LoVo (cell line): ENCODE measurements at places on chromosomes 5 and 9.

- DNase-seq = peak; percentile 53
Observed at GRCh38 chr9:91954841-91955471, 4.9 kb upstream of the ROR2 start.

GRCh38 chr5:43514025-43514424, 923 bp downstream of the C5orf34 start:
- no peak for DNase-seq

DNA sequence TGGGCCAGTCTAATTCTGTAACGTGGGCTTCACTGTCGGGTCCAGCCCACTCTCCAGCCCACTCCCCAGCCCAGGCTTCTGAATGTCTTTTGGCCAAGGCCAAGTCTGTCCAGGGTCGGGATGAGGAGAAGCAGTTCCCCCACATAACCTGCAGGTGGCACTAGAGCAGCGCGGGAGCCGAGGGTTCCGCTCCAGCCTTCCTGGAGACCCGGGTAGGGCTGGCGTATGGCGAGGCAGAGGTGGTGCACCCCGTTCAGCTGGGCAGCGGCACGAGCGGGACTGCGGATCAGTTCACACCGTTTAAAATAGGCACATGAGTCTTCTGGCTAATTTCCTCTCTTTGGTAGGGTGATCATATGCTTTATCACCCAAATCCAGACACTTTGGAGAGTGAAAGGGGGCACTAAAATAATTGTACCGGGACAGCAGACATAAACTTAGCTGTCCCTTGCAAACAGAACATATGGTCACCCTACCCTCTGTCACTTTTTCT, 185.9 kb downstream of the MSX2 start:
- peak; percentile 69 for DNase-seq

DNA sequence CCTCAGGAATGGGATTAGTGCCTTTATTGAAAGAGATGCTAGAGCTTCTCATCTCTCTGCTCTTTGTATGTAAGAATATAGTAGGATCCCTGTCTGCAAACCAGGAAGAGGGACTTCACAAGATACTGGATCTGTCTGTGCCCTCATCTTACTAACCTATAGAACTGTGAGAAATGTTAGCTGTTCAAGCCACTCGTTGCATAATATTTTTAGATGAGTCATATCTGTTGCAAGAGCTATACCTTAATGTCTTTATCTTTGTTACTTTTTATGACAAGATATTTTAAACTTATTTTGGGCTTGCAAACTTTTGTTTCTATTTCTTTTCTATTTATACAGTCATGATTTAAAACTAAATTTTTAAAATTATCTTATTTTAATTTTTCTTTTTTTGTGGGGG, 1296.8 kb upstream of the CDH6 start:
- DNase-seq = peak; percentile 2

GRCh38 chr5:32357658-32358057, 44.9 kb upstream of the MTMR12 start:
- DNase-seq = no peak

DNA sequence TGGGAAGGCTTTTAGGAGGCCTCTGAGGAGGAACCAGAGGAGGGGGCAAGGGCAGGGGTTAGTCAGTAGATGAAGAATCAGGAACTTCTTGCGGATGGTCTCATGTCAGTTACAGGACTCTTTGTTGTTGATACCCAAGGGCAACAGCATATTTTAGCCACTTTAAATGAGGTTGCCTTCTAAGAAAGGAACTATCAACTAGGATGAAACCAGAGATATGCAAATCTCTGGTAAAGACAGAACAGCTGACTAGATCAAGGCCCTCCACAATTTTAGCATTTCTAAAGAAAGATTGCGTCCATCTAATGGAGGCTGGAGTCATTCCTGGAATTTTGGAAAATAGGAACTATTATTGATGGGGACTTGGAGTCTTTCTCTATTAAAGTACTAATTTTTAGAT, 57.7 kb upstream of the KLF4 start:
- DNase-seq = no peak

- DNase-seq = peak; percentile 78
Observed at GRCh38 chr9:78035383-78035993, 3.9 kb upstream of the GNAQ start.

GRCh38 chr9:135136991-135137832, 49.7 kb downstream of the OLFM1 start:
- DNase-seq = no peak

- DNase-seq = peak; percentile 85
Observed at GRCh38 chr9:91060520-91061343, 259.1 kb downstream of the SYK start.
